Naive thymus-derived CD8-positive, alpha-beta T cell (primary cell): ENCODE measurements at places on chromosomes 7 and 10. TPM values are rescaled to one million over a fixed set of nuclear protein-coding genes. Genes with fewer than 3 reads are reported as not detected.

DNA sequence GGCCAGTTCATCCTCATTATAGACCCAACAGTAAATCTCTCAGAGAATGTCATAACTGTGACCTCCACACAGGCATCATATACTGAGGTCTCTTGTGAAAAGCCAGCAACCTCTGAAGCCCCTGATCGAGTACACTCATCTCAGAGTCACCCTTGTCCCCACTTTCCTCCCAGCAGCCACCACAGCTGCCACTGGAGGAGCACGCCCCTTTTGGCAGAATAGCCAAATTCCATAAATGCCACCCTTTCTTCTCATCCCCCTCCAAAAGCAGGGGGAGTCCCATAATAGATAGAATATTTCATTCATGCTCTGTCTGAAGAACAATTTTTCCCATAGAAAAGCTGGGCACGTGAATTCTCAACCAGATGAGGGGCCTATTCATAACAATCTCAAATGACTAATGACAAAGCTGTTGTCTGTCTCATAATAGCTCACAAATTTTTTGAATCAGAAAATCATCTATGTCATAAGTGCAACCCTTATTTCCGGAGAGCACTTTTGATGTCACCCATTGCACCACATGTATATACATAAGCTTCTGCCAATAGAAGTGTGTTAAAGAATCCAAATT lies 47.4 kb downstream of the SGMS1 start:
- no peak overlapping the region for H3K4me3 ChIP-seq
- H3K27ac ChIP-seq, result no peak overlapping the region
- peaks cover 84% of the 10 kb centered on the region for H3K4me1 ChIP-seq
- peaks cover 9% of the 10 kb centered on the region for H3K36me3 ChIP-seq

DNA sequence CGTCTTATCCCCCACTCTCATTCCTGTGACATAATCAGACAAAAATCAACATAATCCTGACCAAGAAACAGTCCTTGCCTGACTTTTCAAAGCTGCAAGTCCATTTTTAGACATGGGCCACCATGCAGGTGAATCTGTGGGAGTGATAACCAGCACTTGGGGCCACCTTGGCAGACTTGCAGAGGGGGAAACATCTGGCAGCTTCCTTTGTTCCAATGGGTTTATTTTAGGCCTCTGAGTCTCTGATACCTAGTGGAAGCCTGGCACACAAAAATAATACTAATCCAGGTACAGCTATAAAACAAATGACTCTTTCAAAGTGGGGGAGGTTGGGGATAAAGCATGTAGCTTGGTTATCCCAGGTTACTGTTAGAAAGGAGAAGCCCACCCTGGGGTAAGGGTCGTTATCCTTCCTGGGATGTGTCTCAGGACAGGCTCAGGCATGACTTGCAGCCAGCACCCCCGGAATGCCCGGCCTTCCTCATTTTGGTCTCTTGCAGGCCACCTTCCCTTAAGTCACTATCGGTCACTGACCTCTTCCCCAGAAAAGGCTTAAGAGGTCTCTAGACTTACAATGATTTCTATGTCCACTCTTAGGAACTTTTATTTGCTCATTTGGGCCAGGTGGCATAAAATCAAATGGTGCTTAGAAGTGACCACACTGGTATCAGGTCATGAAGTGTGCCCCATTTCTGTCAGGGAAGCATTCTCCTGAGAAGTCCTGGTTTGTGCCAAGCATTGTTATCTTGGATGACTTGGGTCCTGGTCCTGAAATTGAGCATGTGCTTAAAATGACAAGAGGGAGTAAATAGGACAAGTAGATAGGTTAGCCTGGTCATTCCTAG lies 37.6 kb downstream of the EEPD1 start:
- H3K4me1 ChIP-seq, result no peaks in the 10 kb centered on the region
- no peaks in the 10 kb centered on the region for H3K36me3 ChIP-seq
- no peak for DNase-seq
- H3K4me3 ChIP-seq, result no peak overlapping the region

DNA sequence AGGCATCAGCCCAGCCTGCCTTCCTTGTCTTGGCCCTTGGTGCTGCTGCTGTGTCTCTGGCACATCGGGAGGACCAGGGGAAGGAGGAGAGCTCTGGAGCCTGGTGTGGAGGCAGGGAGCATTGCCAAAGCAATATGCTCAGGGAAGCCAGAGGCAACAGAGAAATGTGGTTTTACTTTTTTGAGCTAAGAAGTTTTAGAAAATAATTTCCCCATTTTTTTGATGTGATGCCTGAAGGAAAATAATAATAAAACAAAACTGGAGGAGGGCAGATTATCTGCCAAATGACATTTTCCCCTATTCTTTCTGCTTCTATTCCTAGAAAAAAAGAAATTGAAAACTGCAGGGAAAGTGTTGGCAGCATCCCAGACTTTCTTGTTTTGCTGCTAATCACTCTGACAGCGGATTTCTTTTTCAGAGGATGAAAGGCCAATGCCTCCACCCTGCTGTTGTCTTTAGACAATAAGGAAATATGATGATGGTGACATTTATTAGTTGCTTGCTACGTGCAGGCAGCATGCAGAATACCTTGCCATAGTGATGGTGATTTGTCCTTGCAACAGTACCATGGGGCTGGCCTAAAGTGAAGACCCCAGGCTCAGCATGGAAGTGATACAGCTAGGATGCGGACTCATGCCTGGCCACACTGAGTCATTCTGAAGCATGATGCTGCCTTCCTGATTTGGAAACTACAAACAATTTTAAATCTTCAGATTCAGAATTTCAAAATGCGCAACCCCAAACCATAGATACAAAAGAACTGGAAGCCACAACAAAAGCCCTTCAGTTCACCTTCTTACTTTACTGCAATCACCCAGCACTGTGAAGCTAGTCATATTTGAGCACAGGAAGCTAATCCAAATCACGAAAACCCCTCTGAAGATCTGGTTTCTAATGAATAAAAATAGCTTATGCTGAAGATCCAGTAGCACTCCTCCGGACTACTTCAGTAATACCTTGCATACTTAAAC lies 260.2 kb upstream of the TMEM72 start:
- H3K27me3 ChIP-seq, result peaks cover 17% of the 10 kb centered on the region
- no peaks in the 10 kb centered on the region for H3K4me1 ChIP-seq
- no peak for DNase-seq

- H3K4me1 ChIP-seq, result peaks cover 10% of the 10 kb centered on the region
- peaks cover 25% of the 10 kb centered on the region for H3K36me3 ChIP-seq
- peak; percentile 7 for DNase-seq
- no peaks in the 10 kb centered on the region for H3K27me3 ChIP-seq
- H3K27ac ChIP-seq, result peak overlapping the region; percentile 45
- no peak overlapping the region for H3K4me3 ChIP-seq
These were observed 131.1 kb upstream of the RSU1 start for GRCh38 chr10:16948361-16948760.

CALML5 gene
- not detected for total RNA-seq
